Ovary (tissue), 10 donors: ENCODE measurements at places on chromosomes 4 and X.

DNA sequence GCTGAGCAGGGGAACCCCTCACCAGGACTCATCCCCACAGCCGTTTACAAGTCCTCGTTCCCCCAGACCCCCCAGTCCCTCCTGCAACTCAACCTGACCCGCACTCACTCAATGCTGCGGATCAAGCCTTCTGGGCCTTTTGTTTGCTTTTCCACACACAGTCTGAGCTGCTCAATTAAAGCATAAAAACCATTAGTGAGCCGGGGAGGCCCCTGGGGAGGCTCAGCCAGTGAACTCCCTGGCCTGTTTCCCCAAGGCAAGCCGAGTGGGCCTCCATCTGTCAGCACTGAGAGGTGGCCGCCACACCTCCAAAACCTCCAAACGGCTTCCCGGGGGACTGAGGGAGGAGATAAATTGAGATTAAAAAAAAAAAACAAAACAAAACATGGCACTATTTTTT is 158.5 kb downstream of the SHOX start:
- no peaks in the 10 kb centered on the region for H3K36me3 ChIP-seq
- H3K27ac ChIP-seq: no peak overlapping the region
- no peaks in the 10 kb centered on the region for H3K4me1 ChIP-seq
- no peak for DNase-seq
- no peak overlapping the region for H3K4me3 ChIP-seq

- no peak overlapping the region for H3K4me3 ChIP-seq
- H3K27ac ChIP-seq: no peak overlapping the region
- H3K36me3 ChIP-seq: no peaks in the 10 kb centered on the region
- no peaks in the 10 kb centered on the region for H3K27me3 ChIP-seq
- DNase-seq: no peak
- H3K4me1 ChIP-seq: no peaks in the 10 kb centered on the region
These were observed 18.8 kb upstream of the TBC1D8B start for GRCh38 chrX:106783716-106784115.

DNA sequence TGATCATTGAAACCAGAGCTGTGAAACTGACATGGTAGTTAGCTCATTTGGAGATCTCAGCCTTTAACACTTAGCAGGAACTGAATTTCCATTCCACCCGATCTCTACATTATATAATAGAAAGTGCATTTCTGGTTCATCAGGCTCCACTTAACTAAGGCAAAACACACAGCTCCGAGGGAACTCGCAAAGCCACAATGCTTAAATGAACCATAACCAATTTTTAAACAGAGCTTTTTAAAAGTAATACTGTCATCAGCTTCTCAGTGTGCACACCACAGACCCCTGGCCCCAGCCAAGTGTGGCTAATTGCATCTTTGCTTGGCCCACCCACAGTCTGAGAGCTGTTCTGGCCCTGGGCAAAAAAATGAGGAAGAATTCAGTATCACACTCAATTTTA is 66.1 kb downstream of the DCHS2 start:
- H3K4me3 ChIP-seq: no peak overlapping the region
- no peaks in the 10 kb centered on the region for H3K27me3 ChIP-seq
- H3K4me1 ChIP-seq: no peaks in the 10 kb centered on the region
- H3K27ac ChIP-seq: no peak overlapping the region

DNA sequence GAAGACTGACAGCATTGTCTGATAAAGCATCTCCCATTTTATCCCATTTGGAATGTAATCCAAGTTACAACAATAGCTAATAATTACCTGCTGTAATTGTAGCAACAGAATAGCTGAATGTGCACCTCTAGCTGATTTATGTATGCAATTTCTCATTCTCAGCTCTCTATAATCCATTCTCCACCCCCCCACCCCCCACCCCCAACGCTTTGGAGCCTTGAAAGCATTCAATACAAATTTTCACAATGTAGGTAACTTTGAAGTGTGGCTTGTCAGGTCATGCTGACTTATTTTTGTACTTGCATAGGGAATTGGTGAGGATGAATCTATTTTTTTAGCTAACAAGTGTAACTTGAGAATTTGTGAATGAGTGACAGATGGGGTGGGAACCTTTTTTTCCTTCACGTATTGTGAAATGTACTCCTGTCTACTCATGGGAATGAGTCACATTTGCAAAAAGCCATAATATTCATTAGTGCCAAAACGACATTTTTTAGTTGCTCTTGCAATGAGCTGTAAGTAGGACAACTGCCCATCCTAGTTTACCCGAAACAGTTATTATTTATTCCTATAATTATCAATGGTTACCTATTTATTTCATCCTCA is 159.3 kb downstream of the PALLD start:
- H3K27ac ChIP-seq: no peak overlapping the region
- no peaks in the 10 kb centered on the region for H3K36me3 ChIP-seq
- DNase-seq: no peak

DNA sequence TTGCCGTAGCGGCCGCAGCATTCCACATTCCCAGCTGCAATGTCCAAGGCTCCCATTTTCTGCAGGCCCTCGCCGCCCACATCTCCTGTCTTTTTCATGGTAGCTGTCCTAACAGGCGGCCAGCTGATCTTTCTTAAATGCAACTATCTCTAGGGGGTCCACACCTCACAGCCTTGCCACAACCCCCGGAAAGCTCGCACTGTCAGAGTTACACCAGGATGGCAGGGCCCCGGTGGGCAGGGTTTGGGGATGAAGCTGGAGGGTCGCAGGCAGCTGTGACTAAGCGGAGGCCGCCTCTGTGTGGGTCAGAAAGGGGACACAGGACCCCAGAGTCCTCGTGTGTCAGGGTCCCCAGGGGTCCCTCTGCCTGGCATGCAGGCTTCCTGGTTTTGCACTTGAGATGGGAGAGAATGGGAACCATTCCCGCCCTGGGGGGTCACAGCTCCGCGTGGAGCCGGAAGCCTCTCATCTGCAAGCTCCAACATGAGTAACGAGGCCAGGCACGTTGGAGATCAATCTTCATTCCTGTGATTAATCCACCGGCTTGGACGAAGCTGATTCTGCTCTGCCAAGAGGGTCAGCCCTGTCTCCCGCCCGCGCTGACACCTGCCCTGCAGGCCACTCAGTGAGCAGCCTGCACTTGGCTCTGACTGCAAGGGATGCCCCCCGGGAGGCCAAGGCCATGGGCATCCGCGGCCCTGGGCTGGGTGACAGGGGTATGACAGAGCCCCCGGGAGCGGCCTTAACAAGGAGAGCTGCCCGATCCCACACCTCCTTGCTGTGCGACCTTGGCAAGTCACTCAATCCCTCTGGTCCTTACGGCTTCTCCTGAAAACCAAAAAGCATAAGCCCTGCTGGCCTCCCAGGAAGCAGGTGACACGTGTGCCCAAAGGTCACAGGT is 97.9 kb downstream of the ADRA2C start:
- no peak overlapping the region for H3K4me3 ChIP-seq
- no peaks in the 10 kb centered on the region for H3K27me3 ChIP-seq
- no peaks in the 10 kb centered on the region for H3K4me1 ChIP-seq
- H3K27ac ChIP-seq: no peak overlapping the region
- DNase-seq: no peak

GRCh38 chr4:184344435-184344834 is 126.8 kb upstream of the ENPP6 start:
- no peak overlapping the region for H3K4me3 ChIP-seq
- no peaks in the 10 kb centered on the region for H3K27me3 ChIP-seq
- no peaks in the 10 kb centered on the region for H3K36me3 ChIP-seq
- peaks cover 23% of the 10 kb centered on the region for H3K4me1 ChIP-seq
- no peak overlapping the region for H3K27ac ChIP-seq

GRCh38 chr4:161714931-161715330 is 448.9 kb downstream of the FSTL5 start:
- H3K4me1 ChIP-seq: no peaks in the 10 kb centered on the region
- no peaks in the 10 kb centered on the region for H3K36me3 ChIP-seq
- no peaks in the 10 kb centered on the region for H3K27me3 ChIP-seq
- H3K4me3 ChIP-seq: no peak overlapping the region

DNA sequence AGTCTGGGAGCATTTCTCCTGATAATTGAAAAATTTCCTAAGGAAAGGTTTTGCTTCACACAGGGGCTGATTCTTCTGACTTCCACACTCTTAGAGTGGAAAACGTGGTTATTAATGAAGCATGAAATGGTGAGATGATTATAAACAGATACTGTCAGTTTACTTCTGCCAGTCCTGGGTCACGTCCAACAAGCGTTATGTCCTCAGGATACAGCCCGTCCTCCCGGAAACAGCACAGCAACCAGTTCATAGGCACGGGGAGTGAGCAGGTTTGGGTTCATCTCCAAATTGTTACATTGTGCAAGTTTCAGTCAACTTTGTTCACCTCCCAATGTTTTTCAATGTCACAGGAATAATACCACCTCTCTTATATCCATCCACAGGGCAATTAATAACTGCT is 98.8 kb downstream of the NPNT start:
- no peaks in the 10 kb centered on the region for H3K27me3 ChIP-seq
- no peak for DNase-seq
- no peaks in the 10 kb centered on the region for H3K4me1 ChIP-seq
- no peak overlapping the region for H3K27ac ChIP-seq
- no peak overlapping the region for H3K4me3 ChIP-seq
- H3K36me3 ChIP-seq: no peaks in the 10 kb centered on the region

DNA sequence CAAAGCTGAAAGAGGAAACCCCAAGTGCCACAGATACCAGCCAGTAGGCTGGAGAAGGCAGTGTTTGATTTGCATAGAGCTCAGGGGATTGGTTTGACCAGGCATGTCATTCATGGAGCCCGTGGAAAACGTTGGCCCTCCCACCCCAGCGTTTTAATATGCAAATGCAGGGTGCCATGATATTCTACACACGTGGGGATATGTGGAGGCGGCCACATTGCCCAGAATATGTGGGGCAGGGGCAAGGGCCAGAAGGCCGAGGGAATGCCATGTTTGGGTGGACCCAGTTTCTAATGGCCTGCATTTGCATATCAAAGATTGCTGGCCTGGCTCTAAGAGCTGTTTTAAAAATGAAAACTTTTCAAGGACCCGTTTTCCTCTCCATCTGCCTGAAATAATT is 71.1 kb downstream of the MAP9 start:
- H3K27me3 ChIP-seq: no peaks in the 10 kb centered on the region
- no peaks in the 10 kb centered on the region for H3K36me3 ChIP-seq
- no peaks in the 10 kb centered on the region for H3K4me1 ChIP-seq
- DNase-seq: no peak
- no peak overlapping the region for H3K4me3 ChIP-seq

DNA sequence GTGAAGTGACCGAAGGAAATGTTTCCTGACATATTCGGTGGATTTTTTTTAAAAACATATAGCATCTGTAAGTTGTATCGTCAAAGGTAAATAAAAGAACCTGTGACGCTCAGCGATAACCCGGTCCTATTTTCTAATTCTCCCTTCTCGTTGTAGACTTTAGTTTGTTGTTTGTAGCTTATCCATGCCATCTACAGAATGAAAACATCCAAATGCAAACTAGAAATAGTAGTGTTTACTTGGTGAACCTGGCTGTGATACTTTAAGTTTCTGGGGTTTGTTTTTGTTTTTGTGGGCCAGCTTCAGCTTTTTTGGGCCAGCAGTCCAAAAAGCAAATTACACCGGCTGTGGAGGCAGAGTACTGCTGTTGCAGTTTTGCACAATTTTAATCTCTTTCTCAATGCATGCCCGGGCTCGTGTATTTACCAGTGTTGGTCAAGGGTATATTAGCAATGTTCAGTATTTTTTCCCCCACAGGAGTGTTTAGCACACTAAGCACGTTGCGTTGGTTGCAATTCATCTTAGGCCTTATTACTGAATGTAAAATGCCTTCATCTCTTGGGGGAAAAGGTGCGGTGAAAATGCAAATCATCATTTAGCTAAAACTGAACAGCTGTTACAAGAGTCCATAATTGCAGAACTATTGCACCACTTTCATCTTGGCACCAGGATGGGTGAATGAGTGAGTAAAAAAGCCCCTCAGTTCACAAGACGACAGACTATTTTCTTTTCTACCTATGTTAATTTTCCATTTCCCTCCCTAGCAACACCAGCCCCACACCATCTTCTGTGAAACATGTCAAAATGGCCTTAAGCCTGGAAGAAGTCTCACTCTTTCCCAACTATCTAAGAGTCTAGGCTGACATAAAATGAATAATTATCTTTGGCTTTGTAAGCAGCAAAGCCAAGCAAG is 1.7 kb upstream of the CNOT6L start:
- DNase-seq: no peak
- no peaks in the 10 kb centered on the region for H3K27me3 ChIP-seq
- H3K36me3 ChIP-seq: no peaks in the 10 kb centered on the region
- peak overlapping the region; percentile 90 for H3K4me3 ChIP-seq
- H3K4me1 ChIP-seq: peaks cover 5% of the 10 kb centered on the region
- H3K27ac ChIP-seq: peak overlapping the region; percentile 98

- H3K36me3 ChIP-seq: no peaks in the 10 kb centered on the region
- no peak overlapping the region for H3K27ac ChIP-seq
- H3K4me1 ChIP-seq: no peaks in the 10 kb centered on the region
- no peak for DNase-seq
- no peaks in the 10 kb centered on the region for H3K27me3 ChIP-seq
These were observed 12.2 kb upstream of the PARM1 start for GRCh38 chr4:74920704-74921103.

DNA sequence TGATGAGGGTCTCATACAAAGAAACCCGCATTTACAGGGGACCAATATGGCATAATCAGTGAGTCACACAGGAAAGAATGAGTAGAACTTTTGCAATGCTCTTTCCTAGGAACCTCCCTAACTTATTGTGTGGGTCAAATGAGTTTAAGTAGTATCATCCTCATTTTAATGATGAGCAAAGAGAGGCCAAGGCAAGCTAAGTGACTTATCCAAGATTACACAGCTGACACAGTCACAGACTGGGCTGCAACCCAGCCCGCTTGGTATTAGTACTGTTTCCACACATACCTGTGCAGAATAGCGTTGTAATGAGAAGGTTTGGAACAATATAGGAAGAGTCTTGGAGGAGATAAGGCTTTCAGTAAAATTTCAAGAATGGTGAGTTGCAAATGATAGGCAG is 91.0 kb upstream of the PPP1R2C start:
- DNase-seq: no peak
- H3K36me3 ChIP-seq: no peaks in the 10 kb centered on the region
- no peaks in the 10 kb centered on the region for H3K4me1 ChIP-seq
- no peaks in the 10 kb centered on the region for H3K27me3 ChIP-seq
- no peak overlapping the region for H3K27ac ChIP-seq

GRCh38 chr4:137378821-137379220 is 153.5 kb downstream of the PCDH18 start:
- no peaks in the 10 kb centered on the region for H3K4me1 ChIP-seq
- H3K27ac ChIP-seq: no peak overlapping the region
- no peaks in the 10 kb centered on the region for H3K36me3 ChIP-seq

- no peak for DNase-seq
- no peaks in the 10 kb centered on the region for H3K27me3 ChIP-seq
- H3K4me1 ChIP-seq: no peaks in the 10 kb centered on the region
- no peak overlapping the region for H3K27ac ChIP-seq
- H3K4me3 ChIP-seq: no peak overlapping the region
These were observed 293.8 kb downstream of the IQCM start for GRCh38 chr4:149521611-149522425.

DNA sequence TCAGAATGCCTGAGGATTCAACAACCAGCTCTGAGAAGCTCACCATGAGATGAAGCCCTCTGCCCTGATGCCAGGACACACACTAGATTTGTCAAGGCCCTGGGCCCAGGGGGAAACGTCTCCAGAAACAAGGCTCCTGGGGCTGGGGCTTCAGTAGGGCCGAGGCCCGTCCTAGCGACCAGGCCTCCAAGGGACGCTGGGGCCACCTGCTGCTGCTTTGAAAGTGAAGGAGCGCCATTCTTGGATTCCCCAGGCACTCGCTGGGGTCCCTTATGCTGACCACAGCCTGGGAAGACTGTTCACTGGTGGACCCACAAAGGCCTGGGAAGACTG is 23.9 kb downstream of the PDE6B start:
- DNase-seq: no peak
- H3K36me3 ChIP-seq: no peaks in the 10 kb centered on the region
- no peaks in the 10 kb centered on the region for H3K4me1 ChIP-seq
- H3K27me3 ChIP-seq: no peaks in the 10 kb centered on the region
- H3K4me3 ChIP-seq: no peak overlapping the region
